ENCODE measurements at places on chromosomes 5 and 9.

GRCh38 chr9:112640311-112640710, 77.6 kb downstream of the INIP start:
- DNase-seq, result no peak

- no peak for DNase-seq
These were observed 272.7 kb downstream of the TLE1 start for GRCh38 chr9:81416476-81417298.

DNA sequence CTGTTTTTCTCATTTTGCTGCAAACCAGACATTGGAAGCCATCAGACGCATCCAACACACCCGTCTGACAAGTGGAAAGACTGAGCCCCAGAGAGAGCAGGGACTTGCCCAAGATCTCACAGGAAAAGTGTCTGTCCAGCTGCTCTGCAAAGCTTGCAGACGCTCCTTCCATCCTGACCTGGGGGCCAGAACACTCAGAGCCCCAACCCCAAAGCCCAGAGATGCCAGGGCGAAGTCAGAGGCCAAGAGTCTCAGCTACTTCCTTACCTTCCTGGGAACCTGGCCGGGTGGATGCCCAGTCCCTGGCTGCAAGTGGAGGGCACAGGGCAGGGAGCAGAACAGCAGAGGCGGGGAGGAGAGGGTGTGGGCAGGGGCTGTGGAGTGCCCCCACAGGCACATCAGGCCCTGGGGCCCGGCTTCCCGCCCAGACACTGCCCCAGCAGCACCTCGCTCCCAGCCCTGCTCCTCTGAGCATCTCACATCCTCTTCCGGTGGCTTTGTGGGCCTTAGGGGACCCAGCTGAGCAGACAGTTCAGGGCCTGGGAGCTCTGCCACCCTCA, 9.7 kb upstream of the RALGDS start:
- no peak for DNase-seq

DNA sequence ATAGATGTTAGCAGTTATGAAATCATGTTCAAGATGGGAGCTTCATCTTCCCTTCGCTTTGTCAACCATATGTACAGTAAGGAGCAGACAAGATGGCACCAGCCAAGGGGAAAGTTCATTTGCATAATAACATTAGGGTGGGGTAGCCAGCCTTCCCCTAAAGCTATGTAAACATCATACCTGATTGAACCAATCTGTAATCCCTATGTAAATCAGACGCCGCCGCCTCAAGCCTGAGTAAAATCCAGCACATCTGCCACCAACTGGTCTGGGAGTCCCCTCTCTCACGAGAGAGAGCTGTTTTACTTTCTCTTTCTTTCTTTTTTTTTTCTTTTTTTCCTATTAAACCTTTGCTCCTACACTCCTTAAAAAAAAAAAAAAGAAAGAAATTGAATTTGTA, 30.8 kb upstream of the REEP2 start:
- DNase-seq, result no peak

GRCh38 chr9:134492721-134493460, 148.7 kb upstream of the COL5A1 start:
- no peak for DNase-seq

DNA sequence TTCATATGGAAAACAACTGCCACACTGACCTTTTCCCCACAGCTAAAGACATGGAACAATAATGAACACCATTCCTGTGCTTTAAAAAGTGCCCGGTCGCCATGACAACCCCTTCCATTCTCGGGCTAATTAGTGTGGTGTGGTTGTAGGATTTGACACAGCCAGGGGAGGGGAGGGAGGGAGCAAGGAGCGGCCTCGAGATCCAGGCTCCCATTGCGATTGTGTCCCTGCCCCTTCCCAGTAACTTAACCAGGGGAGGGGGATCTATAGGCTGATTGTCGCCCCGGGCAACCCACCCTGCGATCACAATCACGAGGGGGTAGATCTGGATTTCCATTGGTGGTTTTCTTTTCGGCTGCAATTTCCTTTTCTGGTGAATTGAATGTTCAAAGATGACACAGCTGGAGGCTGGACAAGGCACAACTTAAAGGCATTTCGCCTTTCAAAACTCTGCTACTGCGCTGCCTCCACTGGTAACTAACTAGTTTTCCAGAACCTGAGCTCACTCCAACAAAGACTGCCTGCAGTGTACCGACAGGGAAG, 96.7 kb upstream of the RETREG1 start:
- DNase-seq, result no peak

GRCh38 chr5:57476601-57477056, 6.0 kb downstream of the ACTBL2 start:
- no peak for DNase-seq

GRCh38 chr9:130610862-130611707, 31.7 kb downstream of the FUBP3 start:
- no peak for DNase-seq

GRCh38 chr5:52531105-52531504, 256.6 kb upstream of the ITGA1 start:
- no peak for DNase-seq

DNA sequence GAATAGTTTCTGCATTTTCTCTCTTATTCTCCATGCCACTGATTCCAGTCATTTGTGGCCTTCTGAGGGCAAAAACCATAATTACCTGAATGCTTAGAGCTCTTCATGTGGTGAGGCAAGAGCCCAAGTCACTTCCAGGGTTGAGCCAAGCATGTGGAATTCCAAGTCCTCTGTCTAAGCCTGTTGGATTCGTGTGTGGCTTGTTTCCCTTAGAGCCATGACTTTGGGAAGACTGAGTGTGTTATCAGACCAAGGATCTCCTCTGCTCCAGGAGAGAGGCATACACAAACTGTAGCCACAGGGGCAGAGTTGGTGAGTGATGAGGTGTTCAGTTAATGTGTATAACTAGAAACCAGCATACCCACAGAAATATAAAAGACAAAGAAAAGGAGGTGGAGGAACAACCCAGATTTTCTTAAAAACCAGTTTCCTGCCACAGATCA, 27.1 kb downstream of the SLC22A5 start:
- no peak for DNase-seq

- no peak for DNase-seq
These were observed 57.4 kb upstream of the PRSS3 start for GRCh38 chr9:33737811-33738606.

DNA sequence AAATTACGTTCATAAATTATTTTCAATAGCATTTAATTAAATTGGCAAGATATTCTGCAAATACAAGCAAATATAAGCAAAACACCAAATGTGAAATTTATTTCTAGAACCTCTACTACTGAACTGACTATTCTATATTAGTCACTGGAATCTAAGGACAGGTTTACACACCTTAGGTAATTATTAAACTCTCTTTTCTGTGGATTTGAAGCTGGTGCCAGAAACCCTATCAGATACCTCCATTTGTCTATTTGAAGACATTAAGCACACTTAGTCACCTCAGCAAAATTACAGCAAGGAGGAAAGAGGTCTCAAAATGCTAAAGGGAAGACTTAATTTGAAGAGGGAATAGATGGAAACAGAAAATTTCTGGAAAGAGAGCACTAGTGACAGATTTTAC, 83.4 kb downstream of the CPLANE1 start:
- no peak for DNase-seq

DNA sequence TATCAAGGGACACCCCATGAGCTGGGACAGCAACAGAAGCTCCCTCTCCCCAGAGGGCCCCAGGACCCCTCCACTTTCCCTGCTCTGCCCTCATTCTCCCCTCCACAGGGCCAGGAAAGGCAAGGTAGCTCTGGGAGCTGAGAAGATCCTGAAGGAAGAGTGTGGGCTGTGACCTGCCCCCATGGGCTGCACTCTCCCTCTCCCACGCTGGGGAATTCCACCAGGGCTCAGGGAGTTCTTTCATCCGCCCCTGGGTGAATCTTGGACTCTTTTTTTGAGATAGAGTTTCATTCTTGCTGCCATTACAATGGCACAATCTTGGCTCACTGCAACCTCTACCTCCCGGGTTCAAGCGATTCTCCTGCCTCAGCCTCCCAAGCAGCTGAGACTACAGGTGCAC, 73.8 kb downstream of the C9orf50 start:
- no peak for DNase-seq

GRCh38 chr9:80775530-80775929, 913.8 kb downstream of the TLE1 start:
- DNase-seq, result no peak

- DNase-seq, result peak; percentile 12
These were observed 194.7 kb upstream of the FREM1 start for GRCh38 chr9:15104826-15105420.

DNA sequence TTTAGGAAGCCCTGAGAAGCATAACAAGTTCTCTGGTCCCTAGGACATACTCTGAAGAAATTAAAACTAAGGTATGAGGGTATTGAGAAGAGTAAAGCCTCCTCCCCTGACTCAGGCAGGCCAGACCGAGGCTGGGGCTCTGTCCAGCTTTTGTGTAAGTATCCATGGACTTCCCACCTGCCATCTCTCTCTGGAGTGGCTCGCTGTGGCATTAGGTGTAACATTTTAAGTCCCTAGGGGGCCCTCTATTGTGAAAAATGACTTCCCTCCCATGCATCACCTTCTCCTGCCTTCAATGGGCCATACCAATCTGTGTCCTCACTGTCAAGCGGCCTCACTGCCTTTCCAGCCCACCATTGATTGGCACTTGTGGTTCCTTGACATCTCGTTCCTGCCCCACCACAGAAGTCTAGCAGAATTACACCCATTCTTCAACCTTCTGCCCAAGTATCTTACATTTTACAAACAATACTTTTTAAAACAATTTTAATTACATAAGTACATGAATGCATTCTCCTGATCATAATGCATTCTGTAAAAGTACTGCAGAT, 205.5 kb downstream of the SLIT3 start:
- no peak for DNase-seq

GRCh38 chr5:76326577-76327302, 76.3 kb upstream of the IQGAP2 start:
- no peak for DNase-seq

GRCh38 chr5:77957516-77957915, 181.4 kb upstream of the TBCA start:
- no peak for DNase-seq

DNA sequence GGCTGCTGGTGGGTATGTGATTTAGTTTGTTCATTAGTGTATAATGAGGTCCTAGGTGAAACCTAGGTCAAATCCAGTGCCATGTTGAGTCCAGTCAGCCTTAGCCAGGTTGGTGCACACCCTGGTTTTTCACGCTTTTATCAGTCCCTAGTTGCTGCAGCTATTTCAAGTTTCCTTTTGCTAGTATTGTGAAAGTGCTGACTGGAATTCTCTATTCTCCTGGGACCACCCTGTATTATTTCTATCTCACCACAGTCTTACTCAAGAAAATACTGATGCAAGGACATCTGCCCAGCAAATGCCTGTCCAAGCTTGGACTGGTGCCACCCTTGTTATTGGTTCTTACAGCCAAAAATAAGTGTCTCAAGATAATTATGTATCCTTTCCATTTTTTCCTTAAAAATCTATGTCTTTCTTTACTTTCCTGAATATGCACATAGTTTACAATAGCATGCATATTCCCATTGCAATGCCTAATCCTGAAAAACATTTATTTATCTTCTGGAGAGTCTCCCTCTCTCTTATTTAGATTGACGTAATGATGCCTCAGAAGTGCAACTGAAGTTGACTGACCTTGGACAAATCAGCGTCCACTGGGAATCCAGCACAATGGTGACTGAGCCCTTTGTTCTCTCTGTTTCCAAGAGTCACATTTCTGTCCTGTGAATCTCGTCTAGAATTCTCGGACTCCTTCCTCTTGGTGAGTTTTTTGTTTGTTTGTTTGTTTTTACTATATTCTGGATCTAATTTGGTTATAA, 1075.0 kb downstream of the CDH9 start:
- no peak for DNase-seq

DNA sequence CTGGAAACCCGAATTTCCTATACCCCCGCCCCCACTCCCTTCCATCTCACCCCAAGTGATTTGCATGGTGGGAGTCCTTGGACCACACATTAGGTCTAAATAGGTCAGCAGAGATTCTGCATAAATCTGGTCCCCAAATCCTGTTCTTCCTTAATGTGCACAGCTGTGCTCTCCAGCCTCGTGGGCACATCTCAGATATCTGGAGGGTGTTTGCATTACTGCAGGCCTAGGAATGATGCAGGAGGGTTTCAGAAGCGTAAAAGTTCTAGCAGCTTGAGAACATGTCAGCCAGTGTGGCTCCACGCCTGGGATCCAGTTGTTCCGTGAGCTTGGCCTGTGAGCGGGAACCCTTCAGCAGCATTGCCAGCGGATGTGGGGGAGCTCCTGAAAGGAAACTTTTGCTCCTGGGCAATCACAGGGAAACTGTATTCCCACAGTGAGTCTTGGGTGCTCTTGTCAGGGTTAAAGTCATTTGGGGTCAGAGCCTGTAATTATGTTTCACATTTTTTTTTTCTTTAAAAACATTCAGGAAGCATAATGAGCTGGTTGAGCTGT, 12.9 kb downstream of the ARHGAP26 start:
- DNase-seq, result no peak

- no peak for DNase-seq
These were observed 230.9 kb downstream of the GADD45G start for GRCh38 chr9:89835666-89836065.

DNA sequence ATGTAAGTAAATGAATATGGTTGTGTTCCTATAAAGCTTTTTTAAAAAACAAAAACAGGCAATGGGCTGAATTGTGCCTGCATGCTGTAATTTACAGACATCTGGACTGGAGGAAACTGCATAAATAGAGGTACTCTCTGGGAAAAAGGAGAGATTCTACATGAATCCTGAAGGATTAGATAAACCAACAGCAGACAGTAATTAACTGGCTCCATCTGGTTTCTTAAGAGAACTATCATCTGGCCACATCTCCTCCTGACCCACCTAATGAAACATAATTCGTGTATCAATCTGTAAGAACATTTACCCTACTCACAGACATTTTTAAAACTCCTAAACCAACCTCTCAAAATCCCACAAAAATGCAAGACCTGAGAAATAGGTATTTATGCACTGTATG, 528.1 kb upstream of the ST8SIA4 start:
- DNase-seq, result no peak

- no peak for DNase-seq
These were observed 1387.7 kb downstream of the MAT2B start for GRCh38 chr5:164893071-164893470.

DNA sequence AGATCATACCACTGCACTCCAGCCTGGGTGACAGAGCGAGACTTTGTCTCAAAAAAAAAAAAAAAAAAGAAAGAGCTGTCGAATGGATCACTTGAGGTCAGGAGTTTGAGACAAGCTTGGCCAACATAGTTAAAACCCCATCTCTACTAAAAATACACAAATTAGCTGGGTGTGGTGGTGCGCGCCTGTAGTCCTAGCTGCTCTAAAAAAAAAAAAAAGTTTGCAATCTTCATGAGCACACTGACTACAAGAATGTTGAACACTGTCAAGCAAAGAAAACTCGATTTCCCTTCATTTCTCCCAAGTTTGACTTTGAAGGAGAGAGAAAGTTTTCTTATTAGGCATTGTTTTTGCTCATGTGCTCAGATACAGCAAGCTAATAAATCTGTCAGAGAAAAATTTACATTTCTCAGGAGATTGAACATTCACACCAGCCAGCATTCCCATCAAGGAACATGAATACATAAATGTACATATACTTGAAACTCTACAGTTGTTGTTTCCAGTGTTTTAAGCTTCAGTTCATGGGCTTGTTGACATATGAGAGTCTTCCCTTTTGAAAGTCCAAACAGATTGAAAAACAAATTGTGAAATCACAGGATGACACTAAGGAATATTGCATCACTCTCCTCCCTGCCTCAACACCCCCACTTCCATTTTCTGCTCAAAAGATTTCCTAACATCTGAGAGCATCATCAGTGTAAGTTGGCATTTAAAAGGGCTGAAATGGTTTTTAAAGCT, 81.8 kb downstream of the ARRDC3 start:
- no peak for DNase-seq

Data from stimulated activated CD8-positive, alpha-beta memory T cell treated with anti-CD3 and anti-CD28 coated beads, Interleukin-7, amount 100 ng/mL, for 4 hours (primary cell).